ENCODE measurements at places on chromosomes 6 and 20. TPM values are rescaled to one million over a fixed set of nuclear protein-coding genes. Genes with fewer than 3 reads are reported as not detected.

ATAT1 gene
- 5.6 TPM for total RNA-seq

NRN1 gene
- total RNA-seq = 0.65 TPM

GRCh38 chr6:88342336-88342735 is 176.2 kb upstream of the CNR1 start:
- no peak for DNase-seq

DNA sequence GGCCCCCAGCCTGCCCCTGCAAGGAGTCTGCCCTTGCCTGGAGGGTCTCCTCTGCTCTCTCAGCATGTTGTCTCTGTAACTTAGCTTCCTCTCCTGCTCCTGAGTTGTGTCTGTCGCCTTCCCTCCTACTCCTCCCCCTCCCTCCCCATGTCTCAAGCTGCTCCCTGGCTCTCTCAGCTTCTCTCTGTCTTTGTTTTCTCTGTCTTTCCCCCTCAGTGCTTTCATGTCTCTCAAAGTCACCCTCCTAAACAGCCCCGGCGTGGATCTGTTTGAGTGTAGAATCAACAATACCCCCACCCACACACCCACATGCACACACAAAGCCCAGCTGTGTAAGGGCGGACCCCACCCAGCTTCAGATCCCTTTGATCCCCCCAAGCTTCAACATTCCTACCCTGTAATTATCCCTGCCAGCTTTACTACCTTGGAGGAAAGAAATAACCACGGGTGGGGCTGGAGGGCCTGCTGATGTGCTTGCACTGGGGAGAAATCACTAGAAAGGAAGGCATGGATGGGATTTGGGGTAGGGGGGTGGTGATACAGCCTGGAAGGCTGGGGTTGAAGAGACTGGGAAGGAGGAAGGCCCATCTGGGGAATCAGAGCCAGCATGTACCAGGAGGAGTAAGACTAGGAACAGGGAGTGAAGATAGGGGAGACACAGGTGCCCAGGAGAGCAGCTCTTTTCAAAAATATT is 1.0 kb upstream of the LY6G6D start:
- no peak for DNase-seq

DNA sequence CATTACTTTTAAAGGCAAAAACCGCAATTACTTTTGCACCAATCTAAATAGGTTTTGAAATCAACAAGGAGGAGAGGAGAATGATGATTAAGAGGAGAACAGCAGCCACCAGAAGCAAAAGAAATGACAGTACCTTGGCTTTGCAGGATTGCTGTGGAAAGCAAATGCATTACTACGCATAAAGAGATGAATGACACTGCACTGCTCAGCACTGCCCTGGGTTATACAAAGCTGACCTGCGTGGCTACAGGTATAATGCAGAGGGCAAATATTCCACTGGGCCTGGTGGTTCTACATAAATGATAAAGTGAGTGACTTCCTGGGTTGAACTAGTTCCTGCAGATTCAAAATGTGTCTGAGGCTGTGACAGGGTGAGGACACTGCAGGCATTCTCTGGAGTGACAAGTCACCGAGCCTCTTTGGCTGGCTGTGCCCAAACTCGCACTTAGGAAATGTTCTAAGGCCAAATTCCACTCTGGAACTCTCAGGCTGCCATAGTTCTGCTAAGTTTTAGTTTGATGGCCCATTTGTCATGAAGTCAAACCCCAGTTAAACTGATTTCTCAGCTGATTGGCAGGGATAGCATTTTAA is 78.6 kb downstream of the INSM1 start:
- DNase-seq = no peak

DNA sequence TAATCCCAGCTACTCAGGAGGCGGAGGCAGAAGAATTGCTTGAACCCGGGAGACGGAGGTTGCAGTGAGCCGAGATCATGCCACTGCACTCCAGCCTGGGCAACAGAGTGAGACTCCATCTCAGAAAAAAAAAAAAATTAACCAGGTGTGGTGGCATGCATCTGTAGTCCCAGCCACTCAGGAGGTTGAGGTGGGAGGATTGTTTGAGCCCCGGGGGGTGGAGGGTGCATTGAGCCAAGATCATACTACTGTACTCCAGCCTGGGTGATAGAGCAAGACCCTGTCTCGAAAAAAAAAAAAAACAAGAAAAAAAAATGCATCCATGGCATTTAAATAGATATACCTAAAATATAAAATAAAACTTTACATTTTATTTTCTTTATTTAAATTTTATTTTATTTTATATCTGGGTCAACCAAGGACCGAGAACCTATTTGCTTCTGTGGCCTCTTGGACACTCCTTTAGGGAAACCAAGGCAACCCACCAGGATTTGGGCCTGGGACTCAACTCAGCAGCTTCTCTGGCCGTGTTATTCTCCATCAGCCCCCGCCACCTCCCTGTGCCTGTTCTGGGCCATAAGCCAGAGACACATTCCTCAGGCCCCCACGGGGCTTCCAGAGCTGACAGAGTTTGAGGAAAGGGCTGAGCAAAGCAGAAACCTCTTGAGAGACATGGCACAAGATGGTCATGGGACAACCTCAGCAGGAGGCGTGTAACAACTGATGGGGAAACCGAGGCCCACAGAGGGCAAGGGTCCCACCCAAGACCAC is 6.2 kb downstream of the SNTA1 start:
- peak; percentile 50 for DNase-seq

DNAH8 gene
- total RNA-seq = 0.08 TPM

CCDC28A gene
- total RNA-seq = 8.9 TPM

- no peak for DNase-seq
These were observed 50.4 kb downstream of the GNAS-AS1 start for GRCh38 chr20:58800134-58800871.

GRCh38 chr6:101783287-101783686 is 389.8 kb downstream of the GRIK2 start:
- no peak for DNase-seq

- DNase-seq = no peak
These were observed 39.9 kb upstream of the FRMD1 start for GRCh38 chr6:168118935-168119334.

- no peak for DNase-seq
These were observed 17.1 kb downstream of the MRPL14 start for GRCh38 chr6:44110005-44110676.

DNA sequence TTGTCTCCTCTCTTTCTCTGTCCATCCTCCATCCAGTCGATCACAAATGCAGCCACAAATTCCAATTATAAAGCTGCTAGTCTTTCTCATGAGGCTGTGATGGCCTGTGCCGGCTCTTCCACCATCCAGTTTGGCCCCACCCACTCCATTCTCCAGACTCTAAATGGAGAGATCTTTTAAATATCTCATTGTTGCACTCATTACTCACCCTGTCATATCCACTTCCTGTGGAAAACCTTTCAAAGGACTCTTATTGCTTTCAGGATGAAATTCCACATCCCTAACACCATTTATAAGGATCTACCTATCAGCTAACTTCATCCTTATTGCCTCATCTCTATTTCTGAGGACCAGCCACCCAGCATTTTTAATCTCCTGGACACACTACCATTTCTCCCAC is 70.6 kb downstream of the NRN1 start:
- peak; percentile 26 for DNase-seq

- DNase-seq = peak; percentile 18
These were observed 224.4 kb downstream of the UST start for GRCh38 chr6:148971031-148971927.

DNA sequence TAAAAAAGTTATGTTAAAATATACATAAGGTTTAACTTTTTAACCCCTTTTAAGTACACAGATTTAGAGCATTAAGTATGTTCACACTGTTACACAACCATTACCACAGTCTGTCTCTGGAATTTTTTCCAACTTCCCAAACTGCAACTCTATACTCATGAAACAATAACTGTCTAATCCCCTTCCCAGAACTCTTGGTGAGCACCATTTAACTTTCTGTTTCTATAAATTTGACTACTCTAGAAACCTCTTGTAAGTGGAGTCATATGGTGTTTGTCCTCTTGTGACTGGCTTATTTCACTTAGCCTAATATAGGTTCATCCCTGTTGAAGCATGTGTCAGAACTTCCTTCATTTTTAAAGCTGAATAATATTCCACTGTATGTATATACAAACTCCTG is 98.1 kb downstream of the MAP3K7 start:
- no peak for DNase-seq

GRCh38 chr6:130697995-130698535 is 129.1 kb upstream of the SMLR1 start:
- DNase-seq = peak; percentile 82

DNA sequence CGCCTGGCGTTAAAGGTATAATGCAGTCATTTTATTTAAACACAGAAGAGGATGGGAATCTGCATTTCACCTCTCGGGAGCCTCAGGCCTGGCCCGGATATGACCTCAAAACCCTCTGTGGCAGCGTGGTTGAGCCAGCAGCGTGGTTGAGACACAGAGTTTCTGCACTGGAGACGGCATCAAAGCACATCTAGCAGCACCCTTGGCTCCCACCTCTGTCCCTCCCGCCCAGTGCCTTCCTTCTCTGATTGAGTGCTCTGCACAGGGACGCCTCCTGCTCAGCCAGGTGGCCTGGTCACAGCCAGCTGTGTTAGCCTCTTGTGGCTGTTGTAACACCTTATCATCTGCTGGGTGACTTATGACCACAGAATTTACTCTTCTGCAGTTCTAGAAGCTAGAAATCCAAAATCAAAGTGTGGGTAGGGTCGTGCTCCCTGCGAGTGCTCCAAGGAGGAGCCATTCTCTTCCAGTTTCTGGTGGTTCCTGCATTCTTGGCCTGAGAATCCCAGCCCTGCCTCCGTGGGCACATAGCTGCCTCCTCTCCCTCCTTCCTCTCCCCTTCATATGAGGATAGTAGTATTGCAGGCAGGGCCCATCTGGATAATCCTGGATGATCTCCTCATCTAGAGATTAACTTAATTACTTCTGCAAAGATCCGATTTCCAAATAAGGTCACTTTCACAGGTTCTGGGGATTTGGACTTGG is 156.7 kb downstream of the SYCP2 start:
- DNase-seq = no peak

DNA sequence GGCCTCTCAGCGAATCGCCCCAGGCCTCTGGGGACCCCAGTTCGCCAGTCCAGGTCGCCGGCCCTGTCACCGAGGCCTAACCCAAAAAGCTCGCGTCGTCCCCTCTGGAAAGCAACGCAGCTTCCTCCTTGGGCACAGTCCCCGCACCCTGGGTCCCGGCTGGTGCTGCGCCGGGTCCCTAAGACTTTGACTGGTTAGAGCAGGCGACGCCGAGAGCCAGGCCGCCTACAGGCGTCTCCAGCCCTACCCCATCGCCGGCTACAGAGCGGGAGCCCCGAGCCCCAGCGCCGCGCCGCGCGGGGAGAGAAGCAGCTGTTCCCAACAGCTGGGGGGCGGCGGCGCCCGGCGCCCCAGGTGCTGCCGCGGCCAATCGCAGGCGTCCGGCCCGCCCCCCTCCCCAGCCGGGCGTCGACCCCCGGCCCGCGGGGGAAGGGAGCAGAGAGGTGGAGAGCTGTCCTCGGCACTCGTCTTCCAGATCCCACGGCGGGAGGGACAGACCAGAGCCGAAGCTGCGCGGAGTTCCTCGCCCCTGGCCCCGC is 540 bp upstream of the RBM24 start:
- DNase-seq = no peak

PLCB1 gene
- 46.5 TPM for total RNA-seq

DNA sequence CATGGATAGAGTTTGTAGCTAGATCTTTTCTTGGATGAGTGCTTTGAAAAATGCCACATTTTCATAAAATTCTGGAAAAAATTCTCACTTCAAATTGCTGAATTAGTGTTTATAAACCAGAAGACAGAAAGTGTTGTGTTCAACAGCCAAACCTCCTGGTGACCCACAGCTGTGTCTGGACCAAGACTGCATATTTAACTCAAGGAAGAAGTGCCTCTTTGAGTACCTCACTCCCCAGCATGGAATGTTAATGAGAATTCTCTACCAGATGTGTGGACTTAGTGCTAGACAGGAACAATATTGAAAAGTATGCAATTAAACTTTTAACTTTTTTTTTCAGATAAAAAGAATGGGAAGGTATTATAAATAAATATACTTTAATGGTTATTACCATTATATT is 609.3 kb downstream of the COL12A1 start:
- DNase-seq = no peak

GRCh38 chr6:21375151-21376116 is 218.1 kb upstream of the SOX4 start:
- no peak for DNase-seq

GRCh38 chr6:122389704-122390372 is 9.6 kb upstream of the HSF2 start:
- DNase-seq = no peak

KCNK16 gene
- total RNA-seq = not detected

- DNase-seq = no peak
These were observed 81.5 kb upstream of the F13A1 start for GRCh38 chr6:6402006-6402405.

DNA sequence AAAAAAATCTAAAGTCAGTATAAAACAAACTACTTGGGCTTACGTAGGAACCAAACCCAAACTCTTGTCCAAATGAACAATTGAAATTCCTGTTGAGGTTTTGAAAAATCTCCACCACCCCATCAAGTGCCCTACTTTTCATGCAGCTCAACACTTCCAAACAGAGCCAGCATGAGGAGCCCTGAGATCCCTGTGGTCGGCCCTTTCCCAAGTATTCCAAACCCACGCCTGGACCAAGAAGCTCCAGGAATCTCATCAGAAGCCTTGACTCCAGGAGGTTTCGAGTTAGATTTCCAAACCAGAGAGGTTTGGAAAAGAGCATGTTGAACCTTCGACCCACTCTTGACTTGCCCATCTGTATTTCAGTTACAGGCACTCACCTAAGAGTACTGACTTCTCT is 179.3 kb downstream of the MTFR2 start:
- no peak for DNase-seq

DNA sequence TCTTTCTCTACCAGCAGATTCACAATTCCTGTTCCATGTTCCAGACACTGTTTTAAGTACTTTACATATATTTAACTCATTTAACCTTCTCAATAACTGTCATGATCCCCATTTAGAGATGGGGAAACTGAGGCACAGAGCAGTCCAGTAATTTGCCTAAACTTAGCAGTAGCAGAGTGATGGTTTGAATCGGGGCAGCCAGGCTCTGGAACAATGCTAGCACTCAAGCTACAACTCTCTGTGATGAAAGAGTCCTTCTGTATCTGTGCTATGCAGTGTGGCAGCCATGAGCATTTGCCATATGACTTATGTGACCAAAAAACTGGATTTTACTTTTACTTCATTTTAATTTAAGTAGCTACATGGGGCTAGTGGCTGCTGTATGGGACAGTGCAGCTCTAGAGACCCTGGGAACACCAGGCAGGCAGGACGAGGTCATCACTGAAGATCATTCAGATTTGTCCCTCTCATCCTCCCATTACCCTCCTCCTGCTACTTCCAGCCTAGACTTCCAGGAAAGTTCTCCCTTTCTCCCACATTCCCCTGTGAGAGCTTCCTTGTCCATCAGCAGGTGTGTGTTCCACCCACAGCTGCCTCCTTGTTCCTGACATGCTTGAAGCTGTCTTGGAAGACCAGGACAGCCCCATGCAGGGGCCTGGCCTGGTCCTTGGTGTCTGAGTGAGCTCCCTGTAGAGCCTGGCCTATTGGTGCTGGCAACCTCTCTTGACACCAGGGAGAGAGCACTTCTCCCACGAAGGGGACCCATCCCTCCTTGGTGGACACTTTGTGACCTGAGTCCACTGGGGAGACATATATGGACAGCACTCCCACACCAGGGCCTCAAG is 157.0 kb downstream of the MRPL14 start:
- DNase-seq = no peak

PNLDC1 gene
- total RNA-seq = not detected

Measured in fibroblast of the aortic adventitia (primary cell).